Lower lobe of right lung (tissue), 2 donors: ENCODE measurements at places on chromosomes 4 and X. TPM values are rescaled to one million over a fixed set of nuclear protein-coding genes. Genes with fewer than 3 reads are reported as not detected.

DNA sequence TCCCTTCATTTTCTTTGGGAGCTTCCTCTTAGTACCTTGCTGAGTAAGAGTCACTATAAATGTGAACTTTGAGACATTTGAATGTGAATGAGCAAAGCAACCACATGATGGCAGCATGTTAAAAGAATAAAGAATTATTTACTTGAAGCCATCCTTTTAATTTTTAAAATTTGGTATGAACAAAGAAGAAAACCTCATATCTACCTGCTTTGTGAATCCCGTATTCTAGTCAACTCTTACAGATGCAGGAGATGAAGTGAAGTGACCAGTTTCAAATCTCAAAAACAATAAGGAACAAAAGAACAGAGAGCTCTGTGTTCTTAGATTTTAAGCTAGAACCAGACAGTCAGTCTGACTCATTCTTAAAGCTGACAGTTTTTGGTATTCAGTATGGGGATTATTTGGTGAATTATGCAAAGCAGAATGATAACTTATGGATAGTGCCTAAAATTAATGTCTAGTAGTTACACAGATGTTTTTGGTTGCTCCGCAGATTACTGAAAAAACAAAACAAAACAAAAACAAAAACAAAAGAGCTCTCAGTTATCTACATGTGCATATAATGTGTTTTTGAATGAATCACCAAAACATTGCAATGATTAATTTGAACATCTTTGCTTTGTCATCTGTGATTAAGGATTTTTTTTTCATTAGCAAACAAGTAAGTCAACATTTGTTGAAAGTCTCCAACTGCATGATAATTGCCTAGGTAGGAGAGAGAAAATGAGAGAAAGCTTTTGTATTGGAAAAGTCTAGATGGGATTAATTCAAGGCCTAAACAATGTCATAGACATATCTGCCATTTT is 48.2 kb upstream of the H2AZ1 start:
- H3K36me3 ChIP-seq: no peaks in the 10 kb centered on the region
- H3K4me3 ChIP-seq: no peak overlapping the region
- H3K27me3 ChIP-seq: no peaks in the 10 kb centered on the region
- no peak overlapping the region for H3K27ac ChIP-seq
- no peak for DNase-seq

The CT45A1 gene
- total RNA-seq: not detected

- no peaks in the 10 kb centered on the region for H3K27me3 ChIP-seq
- H3K27ac ChIP-seq: no peak overlapping the region
- H3K4me3 ChIP-seq: no peak overlapping the region
- no peaks in the 10 kb centered on the region for H3K36me3 ChIP-seq
These were observed 3.9 kb upstream of the PDLIM5 start for GRCh38 chr4:94447754-94448411.

DNA sequence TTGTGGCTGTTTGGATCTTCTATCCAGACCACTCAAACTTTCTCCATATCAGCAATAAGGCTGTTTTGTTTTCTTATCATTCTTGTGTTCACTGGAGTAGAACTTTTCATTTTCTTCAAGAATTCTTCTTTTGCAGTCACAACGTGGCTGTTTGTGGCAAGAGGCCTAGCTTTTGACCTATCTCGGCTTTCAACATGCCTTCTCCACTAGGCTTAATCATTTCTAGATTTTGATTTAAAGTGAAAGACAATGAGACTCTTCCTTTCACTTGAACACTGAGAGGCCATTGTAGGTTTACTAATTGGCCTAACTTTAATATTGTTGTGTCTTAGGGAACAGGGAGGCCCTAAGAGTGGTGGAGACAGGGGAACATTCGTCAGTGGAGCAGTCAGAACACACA is 19.1 kb downstream of the FGF2 start:
- no peak for DNase-seq
- no peaks in the 10 kb centered on the region for H3K36me3 ChIP-seq
- no peaks in the 10 kb centered on the region for H3K27me3 ChIP-seq
- H3K4me3 ChIP-seq: no peak overlapping the region
- no peak overlapping the region for H3K27ac ChIP-seq

DNA sequence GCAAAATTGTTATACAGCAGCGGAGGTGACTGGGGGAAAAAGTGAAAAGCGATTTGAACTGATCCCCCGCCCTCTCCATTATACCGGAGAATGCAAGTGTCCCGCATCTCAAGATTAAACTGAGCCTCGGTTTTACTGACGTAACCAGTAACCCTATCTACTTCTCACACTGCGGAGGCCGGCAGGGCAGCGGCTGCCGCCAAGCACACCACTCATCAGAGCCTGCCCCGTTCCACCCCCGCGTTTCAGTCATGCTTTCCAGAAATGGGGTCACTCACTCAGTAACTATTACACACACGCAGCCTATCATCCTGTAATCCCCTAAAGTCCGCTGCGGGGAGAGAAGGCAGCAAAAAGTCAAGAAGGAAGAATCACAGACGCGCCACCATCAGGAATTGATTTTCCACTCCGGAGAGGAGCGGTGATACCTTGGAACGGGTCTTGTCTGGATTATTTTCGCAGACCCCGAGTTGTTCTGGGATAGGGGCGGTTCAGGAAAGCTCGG is 1.4 kb downstream of the RPS6KA3 start:
- peaks cover 32% of the 10 kb centered on the region for H3K4me1 ChIP-seq
- no peaks in the 10 kb centered on the region for H3K36me3 ChIP-seq
- peak overlapping the region; percentile 65 for H3K4me3 ChIP-seq
- H3K27me3 ChIP-seq: no peaks in the 10 kb centered on the region
- peak overlapping the region; percentile 87 for H3K27ac ChIP-seq
- DNase-seq: peak; percentile 77

DNA sequence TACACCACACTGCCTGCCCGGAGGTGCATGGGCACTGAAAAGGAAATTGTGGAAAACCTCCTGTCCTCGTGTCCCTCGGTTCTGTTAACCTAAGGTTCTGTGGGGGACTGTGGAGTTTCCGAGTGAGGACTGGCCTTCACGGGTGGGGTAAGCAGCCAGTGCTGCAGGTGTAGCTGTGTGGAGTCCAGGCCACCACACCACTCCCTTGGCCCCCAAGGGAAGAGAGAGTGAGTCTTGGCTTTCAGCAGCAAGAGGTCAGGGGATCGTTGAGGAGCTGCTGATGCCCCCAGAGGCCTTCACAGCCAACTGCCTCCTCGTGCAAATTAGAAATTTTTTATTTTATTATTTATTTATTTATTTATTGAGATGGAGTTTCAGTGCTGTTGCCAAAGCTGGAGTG is 20.4 kb downstream of the BEND4 start:
- H3K27me3 ChIP-seq: no peaks in the 10 kb centered on the region
- H3K36me3 ChIP-seq: no peaks in the 10 kb centered on the region
- no peaks in the 10 kb centered on the region for H3K4me1 ChIP-seq
- DNase-seq: no peak
- H3K4me3 ChIP-seq: no peak overlapping the region

The FAM236B gene
- total RNA-seq: not detected

GRCh38 chr4:85127653-85128052 is 161.2 kb upstream of the WDFY3 start:
- no peaks in the 10 kb centered on the region for H3K4me1 ChIP-seq
- H3K4me3 ChIP-seq: no peak overlapping the region
- H3K27me3 ChIP-seq: no peaks in the 10 kb centered on the region
- no peak for DNase-seq

DNA sequence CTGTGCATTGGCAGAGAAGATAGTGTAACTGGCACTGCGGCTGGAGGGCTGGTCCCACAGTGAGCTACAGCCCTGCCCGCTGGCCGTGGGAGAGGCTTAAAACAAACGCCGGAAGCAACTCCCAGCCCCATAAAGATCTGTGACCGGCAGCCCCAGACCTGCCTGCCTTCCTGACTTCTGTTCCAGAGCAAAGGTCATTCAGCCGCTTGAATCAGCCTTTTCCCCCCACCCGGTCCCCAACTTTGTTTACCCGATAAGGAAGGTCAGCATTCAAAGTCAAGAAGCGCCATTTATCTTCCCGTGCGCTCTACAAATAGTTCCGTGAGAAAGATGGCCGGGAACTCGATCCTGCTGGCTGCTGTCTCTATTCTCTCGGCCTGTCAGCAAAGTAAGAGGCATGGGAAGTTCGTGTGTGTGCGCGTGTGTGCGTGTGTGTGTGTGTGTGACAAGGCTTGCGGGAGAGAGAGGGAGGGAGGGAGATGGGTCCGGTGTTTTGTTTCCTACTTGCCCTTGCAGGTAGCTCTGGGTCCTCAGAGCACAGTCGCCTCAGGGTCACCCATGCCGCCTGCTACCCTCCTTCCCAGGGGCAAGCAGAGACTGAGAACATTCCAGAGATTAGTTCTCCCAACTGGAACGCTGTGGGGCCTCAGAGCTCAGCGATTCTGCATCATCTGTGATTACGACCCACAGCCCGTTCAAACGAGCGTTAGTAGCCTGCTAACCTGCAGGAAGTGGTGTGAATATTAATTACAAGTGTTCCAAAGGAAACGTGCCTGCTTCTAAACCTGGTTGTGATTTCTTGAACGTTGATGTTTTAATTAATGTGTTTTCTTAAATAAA is at the start of gene MGST2:
TSS of gene MGST2 (plus strand) at position 130 of the 840 bp plus-strand sequence. CDS start at position 331, 201 bp downstream.
- DNase-seq: peak; percentile 83
- peak within 1 kb of the TSS; percentile 88 for H3K27ac ChIP-seq
- H3K4me3 ChIP-seq: peak within 1 kb of the TSS; percentile 68
- H3K27me3 ChIP-seq: no peaks in the 10 kb centered on the region
